ENCODE measurements at places on chromosomes 3 and 15.

- peak; percentile 49 for DNase-seq
Observed at GRCh38 chr3:113890256-113890900, 51.8 kb downstream of the GRAMD1C start.

- no peak for DNase-seq
Observed at GRCh38 chr3:42183991-42184632, 81.9 kb downstream of the CCK start.

DNA sequence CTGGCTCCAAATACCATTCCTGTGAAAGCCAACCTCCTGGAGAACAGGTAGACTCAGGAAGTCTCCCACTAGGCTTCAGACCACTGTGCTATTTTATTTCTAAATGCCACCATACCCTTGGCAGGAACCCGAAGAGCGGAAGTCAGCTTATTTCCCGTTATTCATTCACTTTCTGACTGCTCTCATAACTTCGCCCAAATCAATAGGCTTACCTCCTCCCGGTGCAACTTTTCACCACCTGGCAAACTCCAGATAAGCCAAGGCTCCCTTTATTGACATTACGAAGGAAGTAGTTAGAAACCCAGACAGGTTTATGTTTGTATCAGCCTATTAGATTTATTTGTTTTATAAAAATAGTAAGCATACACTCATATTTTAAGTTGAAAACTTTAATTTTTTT lies 3.3 kb upstream of the CCDC54 start:
- DNase-seq, result no peak

GRCh38 chr15:68349151-68349550 lies 71.6 kb downstream of the FEM1B start:
- no peak for DNase-seq

- DNase-seq, result peak; percentile 94
Observed at GRCh38 chr15:73786538-73786937, 33.4 kb upstream of the INSYN1 start.

DNA sequence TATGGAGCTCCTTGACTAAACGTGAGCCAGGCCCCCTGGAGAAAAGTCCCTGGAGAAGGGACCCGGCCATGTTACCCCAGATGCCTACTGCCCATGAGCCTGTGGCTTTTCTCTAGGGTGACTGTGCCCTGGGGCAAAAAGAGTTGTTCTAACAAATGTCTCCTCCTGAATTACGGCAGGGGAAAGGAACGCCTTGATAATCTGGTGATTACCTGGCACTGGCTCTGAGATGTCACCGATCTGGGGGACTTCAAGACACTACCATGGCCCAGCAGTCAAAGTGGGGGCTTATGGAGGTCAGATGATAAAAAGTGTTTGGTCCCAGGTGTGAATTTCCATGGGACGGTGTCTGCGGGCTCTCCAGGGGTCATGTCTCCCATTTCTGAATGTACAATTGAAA lies 140.7 kb downstream of the KLF13 start:
- no peak for DNase-seq

DNA sequence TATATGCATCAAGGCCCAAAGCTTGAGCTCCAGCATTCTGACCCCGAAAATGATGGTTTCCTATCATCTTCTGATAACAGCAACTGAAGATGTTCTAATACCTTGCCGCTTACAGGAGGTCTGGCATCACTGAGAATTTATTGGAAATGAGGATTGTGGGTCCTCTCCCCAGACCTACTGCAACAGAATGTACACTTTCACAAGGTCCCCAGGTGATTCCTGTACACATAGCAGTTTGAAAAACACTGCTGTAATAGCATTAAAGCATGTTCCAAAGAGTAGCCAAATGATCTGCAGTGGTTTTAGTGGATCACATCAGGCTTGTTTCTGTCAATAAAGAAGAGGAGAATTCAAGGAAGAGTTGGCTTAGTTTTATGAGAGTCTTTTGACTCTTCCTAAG lies 11.3 kb downstream of the TGFBR2 start:
- no peak for DNase-seq

GRCh38 chr3:191391861-191392808 lies 61.8 kb upstream of the UTS2B start:
- peak; percentile 77 for DNase-seq

- DNase-seq, result no peak
Observed at GRCh38 chr3:149115114-149115513, 14.3 kb upstream of the HPS3 start.

DNA sequence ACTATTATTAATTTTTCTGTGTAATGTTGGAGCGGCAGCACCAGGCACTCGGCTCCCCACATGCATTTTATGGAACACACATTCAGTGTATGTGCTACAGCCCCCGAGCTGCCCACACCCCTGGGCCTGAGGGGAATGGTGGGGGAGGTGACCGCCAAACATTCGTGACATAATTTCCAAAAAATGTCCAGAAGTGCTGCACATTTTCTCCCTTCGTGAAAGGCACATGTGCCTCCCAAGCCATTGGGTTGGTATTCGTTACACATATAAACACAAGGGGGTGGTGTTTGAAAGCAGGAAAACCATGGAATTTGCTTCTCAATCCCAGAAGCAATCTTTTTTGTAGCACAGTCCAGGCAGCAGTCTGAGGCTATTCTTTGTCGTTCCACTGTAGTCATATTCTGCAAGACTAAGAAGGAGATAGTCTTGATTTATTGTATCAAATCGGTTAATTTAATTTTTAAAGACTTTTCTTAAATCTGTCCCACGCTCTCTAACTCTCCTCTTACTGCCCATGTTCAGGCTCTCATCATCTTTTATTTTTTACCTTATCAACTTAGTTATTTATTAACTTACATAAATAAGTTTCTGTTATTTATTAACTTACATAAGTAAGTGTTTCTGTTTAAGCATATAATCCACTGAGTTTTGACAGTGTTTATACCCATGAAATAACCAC lies 39.2 kb upstream of the POLR2M start:
- DNase-seq, result peak; percentile 38

GRCh38 chr3:67349551-67350174 lies 304.7 kb downstream of the SUCLG2 start:
- DNase-seq, result no peak

DNA sequence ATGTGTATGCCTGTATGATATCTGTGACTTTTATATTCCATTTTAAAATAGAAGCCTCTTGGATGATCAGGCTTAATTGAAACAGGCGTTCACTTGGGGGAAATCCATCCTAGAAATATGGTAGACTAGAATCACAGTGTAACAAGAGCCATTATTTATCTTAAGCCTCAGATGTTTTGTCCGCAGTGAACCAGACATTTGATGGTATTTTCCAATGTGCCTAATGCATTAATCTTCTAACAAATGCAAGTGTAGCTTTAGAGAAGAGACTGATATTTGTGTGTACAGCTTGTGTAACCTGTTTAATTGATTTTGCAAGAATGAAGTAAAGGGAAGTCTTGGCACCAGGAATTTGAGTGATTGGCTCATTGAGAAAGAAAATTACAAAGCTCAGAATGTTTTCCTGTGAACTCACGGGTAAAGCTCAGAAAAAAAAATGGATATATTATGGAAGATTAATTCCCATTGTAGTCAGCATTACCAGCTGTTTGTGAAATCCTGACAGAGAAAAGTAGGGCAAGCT lies 155.7 kb downstream of the SV2B start:
- no peak for DNase-seq

GRCh38 chr3:59535791-59536221 lies 486.0 kb upstream of the CFAP20DC start:
- no peak for DNase-seq

DNA sequence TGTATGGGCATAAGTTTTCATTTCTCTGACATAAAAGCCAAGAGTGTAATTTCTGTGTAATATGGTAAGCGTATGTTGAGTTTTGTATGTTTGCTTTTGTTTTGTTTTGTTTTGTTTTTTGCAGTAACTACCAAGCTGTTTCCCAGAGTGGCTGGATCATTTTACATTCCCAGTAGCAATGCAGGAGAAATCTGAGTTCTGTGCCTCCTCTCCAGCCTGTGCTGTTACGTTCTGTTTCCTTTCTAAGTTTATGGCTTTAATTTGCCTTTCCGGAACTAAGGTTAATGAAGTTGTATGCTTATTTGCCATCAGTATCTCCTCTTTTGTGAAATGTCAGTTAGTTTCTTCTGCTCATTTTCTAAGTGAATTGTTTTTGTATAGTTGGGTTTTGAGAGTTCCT lies 307.8 kb downstream of the GABRG3 start:
- no peak for DNase-seq

- DNase-seq, result peak; percentile 30
Observed at GRCh38 chr3:56985878-56986277, 74.6 kb upstream of the SPATA12 start.

GRCh38 chr3:25074149-25074548 lies 353.9 kb upstream of the RARB start:
- no peak for DNase-seq

- no peak for DNase-seq
Observed at GRCh38 chr3:141442446-141442845, 44.4 kb upstream of the RASA2 start.

- peak; percentile 51 for DNase-seq
Observed at GRCh38 chr3:157819270-157820156, 286.7 kb downstream of the SHOX2 start.

GRCh38 chr3:163462446-163462845 lies 1615.8 kb downstream of the SI start:
- DNase-seq, result no peak

GRCh38 chr15:74302821-74303359 lies 64.6 kb downstream of the CYP11A1 start:
- DNase-seq, result peak; percentile 85

GRCh38 chr15:43446344-43446743 lies 46.6 kb downstream of the TP53BP1 start:
- no peak for DNase-seq

DNA sequence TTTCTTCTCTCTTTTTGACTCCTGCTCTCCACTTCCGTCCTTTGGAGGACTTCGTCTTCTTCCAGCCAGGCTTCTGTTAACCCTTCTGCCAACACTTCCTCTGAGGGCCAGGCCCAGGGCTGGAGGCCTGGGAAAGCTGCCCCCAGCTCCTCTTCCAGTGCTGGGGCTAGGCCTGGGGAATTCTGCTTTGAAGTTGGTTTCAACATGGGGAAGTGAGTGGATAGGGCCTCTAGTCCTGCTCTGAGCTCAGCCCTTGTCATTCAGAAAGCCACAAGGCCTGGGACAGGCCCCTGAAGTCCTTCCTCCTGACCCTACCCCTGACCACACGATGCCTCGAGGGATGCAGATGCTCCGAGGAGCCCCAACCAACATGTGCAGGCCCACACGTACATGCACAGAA lies 53.9 kb upstream of the HERC1 start:
- no peak for DNase-seq

DNA sequence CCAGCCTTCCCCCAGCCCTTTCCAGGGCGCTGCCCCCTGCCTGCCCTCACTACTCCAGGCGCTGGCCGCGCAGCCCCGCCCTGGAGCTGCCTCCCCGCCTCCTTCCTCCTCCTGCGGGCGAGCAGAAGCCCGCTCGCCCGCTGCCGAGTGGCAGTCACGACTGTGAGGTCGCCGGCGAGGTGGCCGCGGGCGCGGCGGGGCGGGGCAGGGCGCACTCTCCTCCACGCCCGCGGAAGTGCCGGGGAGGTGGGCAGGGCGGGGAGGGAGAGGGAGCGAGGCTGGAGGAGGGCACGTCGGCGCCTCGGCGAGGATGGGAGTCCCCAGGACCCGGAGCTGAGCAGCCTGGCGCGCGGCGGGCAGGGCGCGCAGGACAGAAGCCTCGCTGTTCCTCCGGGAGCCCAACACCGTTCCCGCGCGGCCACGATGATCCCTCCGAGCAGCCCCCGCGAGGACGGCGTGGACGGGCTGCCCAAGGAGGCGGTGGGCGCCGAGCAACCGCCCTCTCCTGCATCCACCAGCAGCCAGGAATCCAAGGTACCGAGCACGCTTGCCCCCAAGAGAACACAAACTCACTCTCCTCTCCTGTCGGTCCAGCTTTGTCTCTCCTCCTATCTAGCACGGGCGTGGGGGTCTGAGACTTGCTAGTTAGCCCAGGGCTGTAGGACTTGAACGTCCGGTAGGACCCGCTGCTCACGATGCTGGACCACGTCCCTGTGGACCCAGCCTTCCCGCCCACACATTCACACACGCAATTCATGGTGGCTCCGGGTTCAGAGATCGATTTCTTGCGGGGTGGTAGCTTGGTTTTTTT lies at the start of gene STAC:
TSS of gene STAC (plus strand) at position 284 of the 811 bp plus-strand sequence. CDS start at position 424, 140 bp downstream.
- peak; percentile 67 for DNase-seq

DNA sequence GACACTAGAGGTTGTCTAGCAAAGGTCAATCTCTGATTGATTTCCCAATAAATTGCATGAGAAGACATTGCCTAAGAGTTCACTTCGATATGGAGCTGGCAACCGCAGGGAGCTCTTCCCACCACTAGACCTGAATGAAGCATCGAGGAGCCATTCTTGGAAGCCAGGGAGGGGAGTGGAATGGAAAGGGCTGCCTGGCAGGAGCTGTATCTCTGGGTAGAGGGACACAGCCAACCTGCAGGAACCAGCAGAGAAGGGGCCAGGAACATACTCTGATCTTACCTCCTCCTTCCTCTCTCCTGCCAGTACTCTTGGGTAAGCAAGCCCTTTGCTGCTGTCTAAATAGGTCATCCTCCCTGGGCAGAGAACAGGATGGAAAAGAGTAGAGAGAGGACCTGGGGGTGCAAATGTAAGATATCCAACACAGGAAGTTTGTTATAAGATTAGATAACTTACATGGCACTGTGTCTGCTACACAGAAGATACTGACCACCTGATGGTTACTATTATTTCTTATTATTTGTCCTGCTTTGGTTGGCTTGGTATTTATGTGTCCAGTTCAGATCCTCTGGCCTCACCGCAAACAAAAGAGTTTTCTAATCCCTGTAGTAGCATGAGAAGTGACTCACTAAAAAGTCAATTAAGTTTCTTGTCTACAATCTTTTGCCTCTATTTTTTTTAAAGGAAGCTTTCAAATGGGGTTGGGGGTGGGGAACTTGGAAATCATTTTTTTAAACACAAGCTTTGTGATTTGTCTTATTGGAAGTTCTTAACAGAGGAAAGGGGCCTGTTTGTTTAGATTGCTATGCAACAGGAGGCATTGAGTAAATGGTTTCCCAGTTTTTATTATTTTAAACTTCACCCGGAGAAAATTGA lies 156.7 kb upstream of the TSC22D2 start:
- DNase-seq, result peak; percentile 26

DNA sequence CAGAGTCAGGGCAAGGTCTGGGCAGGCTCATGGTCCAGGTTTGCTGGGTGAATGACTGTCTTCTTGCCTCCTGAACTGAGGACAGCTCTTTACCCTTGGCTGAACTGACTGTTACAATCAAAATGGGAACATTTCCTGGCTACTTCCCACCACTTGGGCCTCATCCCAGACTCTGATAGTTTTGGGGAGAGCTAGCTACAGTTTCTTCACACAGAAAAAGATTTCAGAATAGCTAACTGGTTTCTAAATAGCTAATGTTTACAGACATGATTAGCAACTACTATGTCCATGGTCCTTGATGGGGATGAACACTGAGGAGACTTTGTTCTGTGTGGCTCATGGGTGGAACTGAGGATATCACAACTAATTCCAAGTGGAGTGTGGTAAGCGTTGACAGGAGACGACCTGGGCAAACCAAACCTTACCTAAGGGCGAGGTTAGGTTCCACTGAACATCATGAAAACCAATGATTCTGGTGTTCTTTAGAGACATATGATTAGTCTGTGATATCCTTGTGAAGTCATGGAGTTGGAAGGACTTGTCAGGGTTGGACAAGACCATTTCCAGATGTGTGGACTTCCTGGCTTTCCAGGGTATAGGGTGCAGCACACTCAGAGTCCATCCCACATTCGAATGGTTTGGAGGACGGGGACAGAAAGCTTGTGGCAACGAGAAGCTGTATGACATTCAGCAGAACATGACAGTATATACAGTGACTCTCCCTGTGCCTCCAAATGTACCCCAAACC lies 7.3 kb downstream of the ALPK3 start:
- DNase-seq, result no peak

- DNase-seq, result no peak
Observed at GRCh38 chr3:98014268-98014585, 20.9 kb downstream of the GABRR3 start.

- no peak for DNase-seq
Observed at GRCh38 chr3:4501927-4502326, 8.8 kb downstream of the ITPR1 start.

GRCh38 chr15:92818651-92819277 lies 81.4 kb upstream of the CHD2 start:
- no peak for DNase-seq
